Inflammatory macrophage treated with lipopolysaccharide for 1 hour (primary cell): ENCODE measurements at places on chromosomes 1 and 21.

DNA sequence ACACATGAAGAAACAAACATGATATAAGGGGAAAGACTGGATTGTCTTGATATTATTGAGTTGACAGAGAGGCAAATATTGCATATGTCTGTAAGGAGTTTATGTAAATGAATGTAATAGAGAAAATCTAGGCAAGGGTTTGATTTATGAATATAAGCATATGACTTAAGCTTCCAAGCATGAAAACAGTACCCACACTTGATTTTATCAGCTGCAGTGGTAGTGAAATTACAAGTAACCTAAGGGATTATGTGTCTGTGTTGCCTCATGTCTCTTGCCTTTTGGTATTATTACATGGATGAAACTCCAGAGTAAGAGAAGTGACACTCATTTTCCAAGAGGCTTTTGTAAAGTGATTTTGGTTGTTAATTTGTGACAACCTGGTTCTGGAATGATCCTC is 1678.9 kb downstream of the KCNT2 start:
- no peak for DNase-seq

GRCh38 chr1:26686795-26687194 is 9.0 kb upstream of the ARID1A start:
- DNase-seq: no peak

DNA sequence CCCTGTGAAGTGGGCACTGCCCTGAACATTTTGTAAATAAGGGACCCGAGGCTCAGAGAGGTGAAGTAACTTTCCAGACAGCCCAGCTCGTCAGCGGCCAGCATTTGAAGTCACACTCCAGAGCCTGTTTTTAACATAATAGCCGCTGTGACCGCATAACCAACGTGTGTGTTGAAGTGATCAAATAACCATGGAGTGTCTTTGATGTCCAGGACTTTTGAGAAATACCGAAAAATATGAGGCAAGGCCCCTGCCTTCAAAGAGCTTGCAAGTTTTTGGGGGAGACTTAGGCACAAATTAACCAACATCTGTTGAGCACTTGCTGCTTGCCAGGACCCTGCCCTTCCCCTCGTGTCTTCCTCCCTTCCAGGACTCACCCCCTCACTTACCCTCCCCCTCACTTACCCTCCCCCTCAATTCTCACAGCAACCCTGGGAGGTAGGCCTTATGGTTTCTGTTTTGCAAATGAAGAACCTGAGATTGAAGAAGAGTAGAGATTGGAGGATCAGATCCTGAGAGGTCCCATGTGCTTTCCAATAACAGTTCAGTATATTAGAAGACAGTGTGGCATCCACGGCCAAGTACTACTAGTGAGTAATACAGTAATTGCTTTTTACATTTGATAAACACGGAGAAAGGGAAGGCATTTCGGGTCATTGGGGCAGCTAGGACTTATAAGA is 1.3 kb upstream of the SLC16A1 start:
- DNase-seq: peak; percentile 52

- no peak for DNase-seq
Observed at GRCh38 chr1:160177231-160177630, 13.1 kb upstream of the CASQ1 start.

- no peak for DNase-seq
Observed at GRCh38 chr1:203428981-203429599, 46.5 kb upstream of the PRELP start.

DNA sequence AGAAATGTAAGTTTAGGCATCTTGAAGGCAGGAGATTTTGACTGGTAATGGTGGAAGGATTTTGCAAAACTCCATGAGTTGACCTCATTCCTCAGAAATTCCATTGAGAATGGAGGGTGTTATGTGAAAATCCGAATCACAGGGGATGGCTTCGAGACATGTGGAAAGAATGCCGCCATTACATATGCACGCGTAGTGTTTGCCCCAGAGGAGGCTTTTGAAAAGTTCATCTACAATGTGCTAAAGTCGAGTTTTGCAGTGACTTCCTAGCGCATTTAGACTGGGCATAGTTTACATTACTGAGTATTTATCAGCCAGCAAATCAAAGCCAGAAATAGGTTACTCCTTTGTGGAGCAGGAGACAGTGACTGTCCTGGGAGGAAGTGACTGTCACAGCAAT is 307.4 kb downstream of the KIF26B start:
- DNase-seq: no peak

- DNase-seq: no peak
Observed at GRCh38 chr1:83497563-83497962, 501.4 kb downstream of the TTLL7 start.

GRCh38 chr1:53777272-53777671 is 38.3 kb upstream of the GLIS1 start:
- no peak for DNase-seq

- DNase-seq: no peak
Observed at GRCh38 chr1:236275586-236275985, 6.2 kb downstream of the ERO1B start.

DNA sequence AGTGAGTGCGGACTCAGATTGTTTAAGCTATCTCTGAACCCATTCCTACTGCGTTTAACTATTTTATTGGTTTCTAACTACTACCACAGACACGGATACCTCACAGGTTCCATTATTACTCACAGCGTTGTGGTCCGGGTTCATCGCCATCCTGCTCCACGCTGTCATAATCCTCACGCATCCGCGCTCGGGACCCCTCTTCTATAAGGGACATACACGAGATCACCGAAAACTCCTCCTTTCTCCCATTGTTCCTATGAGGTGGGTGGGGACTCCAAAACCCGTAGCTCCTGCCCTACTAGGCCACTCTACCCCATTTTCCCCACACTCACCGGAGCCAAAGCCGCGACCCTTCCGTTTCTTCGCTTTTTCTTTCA is 610 bp downstream of the RBM8A start:
- DNase-seq: no peak

DNA sequence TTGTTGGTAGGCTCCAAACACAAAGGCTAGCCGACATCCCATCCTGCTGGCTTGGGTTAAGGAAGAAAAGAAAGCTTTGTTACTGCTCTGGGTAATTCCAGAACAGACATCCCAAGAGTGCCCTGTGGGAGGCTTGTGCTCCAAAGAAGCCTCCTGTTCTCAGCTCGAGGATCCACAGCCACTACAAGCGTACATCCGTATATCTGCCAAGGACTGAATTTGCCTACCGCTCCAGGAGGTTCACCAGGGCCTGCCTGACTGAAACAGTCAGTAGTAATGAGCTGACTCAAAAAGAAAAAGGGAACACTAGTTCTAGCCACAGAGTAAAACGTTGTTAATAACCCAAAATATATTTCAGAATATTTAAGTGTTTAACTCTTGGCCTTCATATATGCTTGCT is 24.8 kb upstream of the MUTYH start:
- no peak for DNase-seq

- peak; percentile 7 for DNase-seq
Observed at GRCh38 chr1:70220015-70220414, 1.2 kb upstream of the SRSF11 start.

DNA sequence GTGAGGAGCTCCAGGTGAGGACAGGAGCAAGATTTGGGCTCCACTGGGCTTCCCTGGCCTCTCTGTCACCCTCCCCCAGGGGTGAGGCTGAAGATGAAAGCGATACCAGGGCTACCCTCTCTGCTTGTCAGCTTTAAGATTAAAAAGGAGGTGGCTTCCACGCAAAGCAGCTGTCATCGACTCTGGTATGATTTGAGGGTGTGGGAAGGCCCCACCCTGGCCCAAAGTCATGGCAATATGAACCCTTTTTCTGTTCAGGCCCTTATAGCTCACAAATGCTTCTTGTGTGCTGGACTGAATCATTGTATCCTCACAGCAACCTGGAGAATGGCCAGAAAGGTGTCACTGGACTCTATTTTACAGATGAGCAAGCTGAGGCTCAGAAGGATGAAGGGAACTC is 41.6 kb downstream of the NUAK2 start:
- DNase-seq: no peak

DNA sequence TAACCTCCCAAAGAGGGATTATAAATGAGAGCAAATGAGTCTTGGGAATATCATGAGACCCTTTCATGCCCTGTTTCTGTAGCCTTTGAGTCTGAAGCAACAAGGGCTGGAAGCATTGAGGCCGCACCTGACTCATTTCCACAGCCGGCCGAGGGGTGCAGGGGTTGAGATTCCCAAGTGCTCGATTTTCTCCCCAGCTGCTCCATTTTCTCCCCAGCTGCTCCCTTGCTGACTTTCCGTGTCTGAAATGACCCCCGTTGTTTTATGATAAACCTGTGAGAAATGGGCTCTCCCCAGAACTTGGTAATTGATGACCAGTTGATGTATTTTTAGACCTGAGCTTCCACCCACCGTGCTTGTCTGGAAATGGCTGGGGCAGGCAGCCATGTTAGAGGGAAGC is 22.9 kb downstream of the SIM2 start:
- no peak for DNase-seq

DNA sequence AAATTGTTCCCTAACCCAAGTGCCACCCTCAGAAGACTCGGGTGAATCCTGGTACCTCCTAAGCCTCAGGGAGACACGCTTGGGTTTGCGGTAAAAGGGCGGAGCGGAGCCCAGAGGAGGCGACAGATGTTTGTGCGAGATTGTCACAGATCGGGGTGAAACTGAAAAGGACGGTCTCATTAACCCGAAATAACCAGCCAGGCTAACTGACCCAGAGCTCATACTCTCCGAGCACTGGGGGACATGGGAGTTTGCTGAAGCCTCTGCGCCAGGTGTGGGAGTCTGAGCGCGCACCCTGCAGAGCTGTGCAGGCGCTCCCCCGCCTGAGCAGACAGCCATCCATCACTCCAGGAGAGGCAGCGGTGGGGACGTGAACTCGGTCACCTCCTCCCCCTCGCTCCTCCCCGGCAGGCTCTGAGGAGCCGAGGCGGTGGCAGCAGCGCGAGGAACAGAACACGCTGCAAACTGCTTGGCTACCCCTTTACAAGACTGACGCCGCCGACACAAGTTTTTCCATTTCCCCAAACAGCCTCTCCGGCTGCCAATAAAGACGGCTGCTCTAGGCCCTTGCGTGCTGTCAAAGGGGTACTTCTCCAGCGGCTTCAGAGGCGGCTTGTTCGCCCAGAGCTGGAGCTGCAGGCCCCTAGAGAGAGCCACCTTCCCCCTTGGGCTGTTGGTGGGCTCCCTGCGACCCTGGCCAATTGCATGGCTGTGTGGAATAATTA is 43.5 kb downstream of the RRAGC start:
- no peak for DNase-seq

GRCh38 chr1:8406960-8407359 is 89.0 kb downstream of the SLC45A1 start:
- DNase-seq: no peak

DNA sequence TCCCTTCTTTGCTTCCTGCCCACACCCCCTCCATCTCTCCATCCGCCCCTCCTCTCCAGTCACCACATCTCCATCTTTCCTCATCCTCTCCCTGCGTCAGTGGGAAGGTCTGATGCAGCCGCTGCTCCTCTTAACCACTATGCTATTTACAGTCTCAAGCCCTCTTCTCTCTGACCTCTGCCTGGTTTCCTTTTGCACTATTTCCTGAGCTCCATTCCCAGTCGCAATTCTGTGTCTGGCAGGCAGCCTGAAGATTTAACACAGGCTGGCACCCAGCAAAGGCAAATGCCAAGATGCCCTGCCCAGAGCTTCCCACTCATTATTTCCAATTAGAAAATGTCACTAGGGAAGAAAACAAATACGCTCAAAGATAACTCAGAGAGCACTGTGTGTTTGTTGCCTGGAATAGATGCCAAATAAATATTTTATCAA is 89.6 kb upstream of the LPGAT1 start:
- DNase-seq: no peak

DNA sequence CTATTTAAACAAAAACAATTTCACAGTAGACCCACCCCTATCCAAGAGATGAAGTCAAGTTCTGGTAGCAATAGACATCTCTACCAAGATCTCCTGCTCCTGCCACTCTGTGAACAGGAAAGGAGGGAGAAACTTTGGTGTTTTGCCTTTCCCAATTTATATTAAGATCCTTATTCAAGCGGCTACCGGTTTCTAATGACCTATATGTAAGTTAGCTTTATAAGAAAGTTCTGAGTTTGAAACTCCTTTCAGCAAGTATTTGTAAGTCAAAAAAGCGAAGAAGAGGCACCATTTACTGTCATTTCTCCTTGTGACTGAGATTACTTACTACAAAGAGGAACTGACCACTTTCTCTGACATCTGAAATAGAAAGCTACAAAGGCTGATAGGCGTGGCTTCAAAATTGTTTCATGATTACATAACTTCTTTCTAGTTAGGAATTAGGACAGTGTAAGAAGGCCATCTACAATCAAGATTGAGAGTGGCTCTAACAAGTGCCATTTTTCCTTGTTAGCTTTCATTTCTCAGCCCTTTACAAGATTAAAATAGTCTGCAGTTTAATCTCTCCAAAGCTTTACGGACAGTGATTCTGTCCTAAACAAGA is at the start of gene MNDA:
Gene MNDA (plus strand): TSS at position 448 of the 604 bp plus-strand sequence. CDS start 10,803 bp downstream, outside the sequence.
- DNase-seq: peak; percentile 96

DNA sequence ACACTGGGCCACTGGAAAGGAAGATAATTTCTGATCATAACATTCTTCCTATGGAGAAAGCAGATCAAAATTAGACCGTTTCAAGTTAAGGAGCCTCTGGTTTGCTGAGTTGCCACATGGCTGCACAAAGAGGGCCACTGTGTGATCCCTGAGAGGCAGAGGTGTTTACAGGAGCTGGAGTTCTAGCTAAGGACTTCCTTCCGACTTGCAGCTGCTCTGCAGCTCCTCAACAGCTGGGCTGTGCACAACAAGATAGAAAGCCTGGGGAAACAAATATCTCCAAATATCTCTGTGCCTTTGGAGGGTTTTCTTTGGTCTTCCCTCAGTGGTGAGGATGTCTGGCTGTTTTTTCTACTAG is 26.8 kb downstream of the GADD45A start:
- DNase-seq: no peak

DNA sequence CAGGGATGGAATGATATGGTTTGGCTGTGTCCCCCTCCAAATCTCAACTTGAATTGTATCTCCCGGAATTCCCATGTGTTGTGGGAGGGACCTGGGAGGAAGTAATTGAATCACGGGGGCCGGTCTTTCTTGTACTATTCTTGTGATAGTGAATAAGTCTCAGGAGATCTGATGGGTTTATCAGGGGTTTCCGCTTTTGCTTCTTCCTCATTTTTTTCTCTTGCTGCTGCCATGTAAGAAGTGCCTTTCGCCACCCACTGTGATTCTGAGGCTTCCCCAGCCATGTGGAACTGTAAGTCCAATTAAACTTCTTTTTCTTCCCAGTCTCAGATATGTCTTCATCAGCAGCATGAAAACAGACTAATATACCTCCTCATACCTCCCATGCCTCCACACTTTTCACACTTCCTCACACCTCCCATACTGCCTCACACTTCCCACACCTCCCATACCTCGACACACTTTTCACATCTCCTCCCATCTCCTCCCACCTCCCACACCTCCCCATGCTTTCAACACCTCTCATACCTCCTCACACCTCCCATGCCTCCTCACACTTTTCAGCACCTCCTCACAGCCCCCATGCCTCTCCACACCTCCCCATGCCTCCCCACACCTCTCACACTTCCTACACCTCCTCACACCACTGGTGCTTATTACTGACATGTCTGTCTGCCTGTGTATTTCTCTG is 21.3 kb downstream of the GPR137B start:
- DNase-seq: peak; percentile 79

GRCh38 chr1:60942896-60943638 is 139.3 kb upstream of the NFIA start:
- peak; percentile 39 for DNase-seq
